NCI-H1930 (cell line): ENCODE measurements at places on chromosomes 6 and 20.
A peak's percentile ranks its signal among the peaks of the same experiment; 100 is the strongest.

- peak; percentile 74 for DNase-seq
These were observed 1.7 kb downstream of the THBD start for GRCh38 chr20:23047738-23048214.

- peak; percentile 47 for DNase-seq
These were observed 2.6 kb upstream of the ZBP1 start for GRCh38 chr20:57622579-57623381.

- no peak for DNase-seq
These were observed 70.9 kb downstream of the BMP7 start for GRCh38 chr20:57195469-57196100.

DNA sequence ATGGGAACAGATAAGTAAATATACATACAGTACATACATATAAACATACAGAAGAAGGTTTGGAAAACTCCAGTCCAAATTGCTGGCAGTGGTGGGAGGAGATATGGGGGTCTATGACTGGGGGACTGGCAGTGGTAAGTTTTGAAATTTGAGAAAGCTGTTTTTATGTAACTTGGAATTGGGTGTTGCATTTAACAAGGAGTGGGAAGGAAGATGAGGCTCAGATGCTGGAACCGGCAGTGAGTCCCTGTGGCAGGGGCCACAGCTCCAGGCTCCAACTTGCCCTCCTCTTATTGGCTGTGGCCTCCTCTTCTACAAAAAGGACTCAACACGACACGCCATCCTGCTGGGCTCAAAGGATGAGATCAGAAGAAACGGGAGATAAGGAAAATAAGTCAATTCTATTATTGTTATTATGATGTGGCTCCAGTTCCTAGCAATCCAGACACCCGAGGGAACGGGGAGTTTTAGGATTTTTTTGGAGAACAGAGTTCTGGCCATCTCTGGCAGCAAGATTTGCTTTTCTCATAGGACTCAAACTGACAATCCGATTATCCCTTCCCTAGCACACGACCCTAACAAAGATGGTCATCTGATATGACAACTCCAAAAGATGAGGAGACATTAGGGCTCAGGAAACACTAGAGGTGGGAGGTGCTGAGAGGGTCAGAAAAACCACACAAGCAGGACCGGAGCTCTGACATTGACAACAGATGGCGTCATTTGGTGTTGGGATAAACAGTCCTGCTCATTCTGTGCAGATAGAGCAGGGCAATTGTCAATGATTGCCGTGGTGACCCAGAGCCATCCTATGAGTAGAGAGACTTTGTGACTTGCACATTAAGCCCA, 6.0 kb upstream of the TGM2 start:
- DNase-seq: no peak

GRCh38 chr6:47766445-47766844, 15.4 kb upstream of the OPN5 start:
- no peak for DNase-seq

DNA sequence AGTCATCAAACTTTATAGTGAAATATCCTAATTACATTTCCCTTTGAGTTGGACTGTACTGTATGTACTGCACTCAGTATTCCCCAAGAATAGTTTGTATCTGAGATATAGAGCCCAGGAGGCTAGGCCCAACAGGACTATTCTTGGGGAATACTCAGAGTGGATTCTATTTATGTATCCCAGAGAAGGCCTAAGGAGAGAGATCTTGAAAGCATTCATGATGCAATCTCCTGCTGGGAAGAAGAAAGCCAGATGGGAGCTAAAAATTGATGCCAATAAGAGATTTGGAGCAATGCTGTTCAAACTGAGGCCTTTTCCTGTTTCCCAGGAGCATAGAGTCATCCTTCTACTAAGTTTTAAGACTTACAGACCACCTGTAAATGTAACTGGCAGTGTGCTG, 452.1 kb upstream of the PLCB4 start:
- DNase-seq: no peak

- no peak for DNase-seq
These were observed 12.9 kb upstream of the NQO2 start for GRCh38 chr6:2986722-2987221.

DNA sequence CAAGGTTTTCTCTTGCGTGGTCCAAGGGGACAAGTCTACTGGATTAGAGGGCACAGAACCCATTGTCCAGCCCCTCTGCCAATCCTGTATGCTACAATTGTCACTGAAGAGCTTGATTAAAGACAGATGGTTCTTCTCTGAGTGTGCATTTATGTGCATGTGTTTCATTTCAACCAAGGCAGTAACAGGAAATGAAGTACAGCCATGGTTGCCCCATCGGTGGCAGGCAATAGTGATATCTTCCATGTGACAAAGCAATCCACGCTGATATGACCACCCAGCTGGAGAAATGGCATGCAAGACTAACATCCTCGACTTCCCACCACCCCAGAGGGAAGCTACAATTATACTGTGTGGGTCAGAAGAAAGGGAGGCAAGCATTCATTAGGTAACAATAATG, 85.5 kb downstream of the UNC5CL start:
- DNase-seq: no peak

DNA sequence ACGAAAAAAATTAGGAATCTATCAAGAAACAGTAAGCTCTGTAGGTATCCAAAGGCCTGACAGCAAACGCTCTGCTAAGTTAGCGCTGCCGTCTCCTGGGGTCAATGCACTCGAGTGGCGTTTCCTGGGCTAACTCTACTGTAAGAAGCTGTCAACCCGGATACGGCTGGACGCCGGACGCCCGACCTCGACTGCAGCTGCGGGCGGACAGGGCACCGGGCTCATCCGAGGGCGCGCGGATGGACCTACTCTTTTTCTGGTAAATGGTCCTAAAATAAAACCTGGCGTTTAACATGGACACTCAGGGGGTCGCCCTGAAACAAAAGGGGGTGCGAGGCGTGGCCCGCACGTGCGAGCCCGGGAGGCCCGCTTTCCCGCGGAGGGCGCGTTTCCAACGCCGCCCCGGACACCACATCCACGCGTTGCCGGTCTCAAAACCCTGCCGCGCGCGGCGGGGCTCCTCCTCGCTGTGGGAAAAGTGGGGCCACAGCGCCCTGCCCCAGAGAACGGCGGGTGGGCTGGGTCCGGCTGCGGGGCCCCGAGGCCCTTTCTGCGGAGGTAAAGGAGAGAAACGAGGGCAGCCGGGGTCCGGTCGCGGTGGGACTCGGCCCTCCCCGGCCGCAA, 537 bp downstream of the TCP1 start:
- no peak for DNase-seq

DNA sequence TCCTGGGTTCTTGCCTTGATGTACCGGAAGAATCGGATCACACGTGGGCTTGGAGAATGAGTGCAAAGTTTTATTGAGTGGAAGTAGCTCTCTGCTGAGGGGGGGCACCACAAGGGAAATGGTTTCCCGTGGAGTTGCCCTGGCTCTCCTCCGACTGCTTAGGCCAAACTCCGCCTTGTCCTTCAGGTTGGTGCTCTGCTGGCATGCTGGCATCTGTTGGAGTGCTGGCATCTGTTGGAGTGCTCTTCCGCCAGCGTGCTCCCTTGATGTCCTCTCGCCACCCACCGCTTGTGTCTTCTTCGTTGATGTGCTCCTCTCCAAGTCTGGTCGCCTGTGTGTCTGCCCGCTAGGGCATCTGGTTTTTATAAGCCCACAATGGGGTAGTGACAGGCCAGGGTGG, 317.1 kb upstream of the HSF2 start:
- no peak for DNase-seq

DNA sequence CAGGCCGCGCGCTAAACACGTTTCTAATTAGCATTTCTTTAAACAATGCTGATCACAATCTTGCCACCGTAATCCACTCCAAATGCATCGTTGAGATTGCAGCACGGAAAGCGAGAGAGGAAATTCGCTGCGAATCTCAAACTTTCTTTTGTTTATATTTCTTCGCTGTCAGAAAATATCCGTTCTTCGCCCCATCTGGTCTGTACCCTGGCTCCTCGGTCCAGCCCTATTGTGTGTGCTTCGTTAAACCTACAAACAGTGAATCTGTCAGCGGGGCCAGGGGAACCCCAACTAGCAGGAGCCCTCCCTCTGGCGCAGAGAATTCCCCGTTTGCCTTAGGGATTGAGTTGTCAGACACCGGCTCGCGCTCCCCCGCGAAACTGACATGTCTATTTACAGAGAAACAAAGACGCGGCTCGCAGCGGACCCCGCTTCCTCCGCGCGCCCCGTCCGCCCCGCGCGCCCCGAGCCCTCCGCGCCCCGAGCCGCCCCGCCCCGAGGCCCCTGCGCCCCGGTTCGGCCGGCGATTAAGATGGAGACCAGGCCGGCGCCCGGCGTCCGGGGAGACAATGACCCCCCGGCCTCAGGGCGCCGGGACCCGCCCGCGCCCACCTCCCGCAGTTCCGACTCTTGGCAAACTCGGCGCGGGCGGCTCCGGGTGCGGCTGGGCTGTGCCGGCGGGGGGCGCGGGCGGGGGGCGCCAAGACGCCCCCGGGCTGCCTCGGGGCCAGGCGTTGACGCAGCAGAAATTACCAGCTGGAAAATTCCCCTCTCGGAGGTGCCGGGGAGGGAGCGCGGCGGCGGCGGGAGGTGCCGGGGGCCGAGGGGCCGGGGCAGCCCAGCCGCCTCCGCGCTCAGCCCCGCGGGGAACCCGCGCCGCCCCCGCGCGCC, 874 bp downstream of the ZBTB46 start:
- no peak for DNase-seq

GRCh38 chr20:49887251-49888211, 27.8 kb downstream of the SPATA2 start:
- no peak for DNase-seq

DNA sequence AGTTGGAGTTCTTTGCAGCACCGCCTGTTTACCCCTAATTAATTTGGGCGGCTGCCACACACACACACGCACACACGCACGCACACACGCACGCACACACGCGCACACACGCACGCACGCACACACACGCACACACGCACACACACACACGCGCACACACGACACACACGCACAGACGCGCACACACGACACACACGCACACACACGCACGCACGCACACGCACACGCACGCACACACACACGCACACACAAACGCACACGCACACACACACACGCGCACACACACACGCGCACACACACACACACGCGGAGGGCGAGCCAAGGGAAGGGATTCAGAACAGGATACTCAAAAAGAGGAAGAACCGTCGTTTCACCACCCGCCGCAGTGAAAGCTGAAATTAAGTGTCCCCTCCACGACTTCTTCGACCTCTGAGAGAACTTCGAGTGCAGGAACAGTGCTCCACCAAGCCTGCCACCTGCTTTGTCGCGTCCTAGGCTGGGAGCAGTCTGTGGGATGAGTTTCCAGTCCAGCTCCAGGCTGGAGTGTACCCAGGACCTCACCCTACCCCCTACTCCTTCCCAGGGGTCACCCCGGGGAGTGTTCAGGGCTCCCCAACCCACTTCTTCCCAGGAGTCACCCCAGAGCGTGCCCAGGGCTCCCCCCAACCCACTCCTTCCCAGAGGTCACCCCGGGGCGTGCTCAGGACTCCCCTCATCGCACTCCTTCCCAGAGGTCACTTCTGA, 1.1 kb downstream of the RNASET2 start:
- DNase-seq: no peak

- no peak for DNase-seq
These were observed 76.1 kb upstream of the HSF2 start for GRCh38 chr6:122323361-122323760.

- no peak for DNase-seq
These were observed 173.4 kb downstream of the BMP2 start for GRCh38 chr20:6940876-6941275.

DNA sequence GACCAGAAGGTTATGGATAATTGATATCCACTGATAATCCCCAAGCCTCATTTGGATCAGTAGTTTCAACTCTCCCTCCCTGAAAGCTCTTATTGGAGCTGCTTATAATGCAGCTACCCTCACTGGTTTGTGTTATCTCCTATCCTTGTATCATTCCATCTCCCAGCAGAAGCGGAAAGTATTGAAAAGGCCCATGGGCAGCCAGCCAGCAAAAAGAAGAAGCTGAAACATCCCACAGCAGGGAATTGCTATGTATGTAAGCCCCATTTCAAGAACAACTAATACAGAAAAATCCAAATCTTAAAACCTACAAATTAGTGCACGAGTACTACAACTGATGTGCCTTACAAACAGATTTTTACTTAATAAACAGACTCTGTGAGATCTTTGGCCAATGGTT, 269.0 kb upstream of the ECI2 start:
- DNase-seq: no peak

DNA sequence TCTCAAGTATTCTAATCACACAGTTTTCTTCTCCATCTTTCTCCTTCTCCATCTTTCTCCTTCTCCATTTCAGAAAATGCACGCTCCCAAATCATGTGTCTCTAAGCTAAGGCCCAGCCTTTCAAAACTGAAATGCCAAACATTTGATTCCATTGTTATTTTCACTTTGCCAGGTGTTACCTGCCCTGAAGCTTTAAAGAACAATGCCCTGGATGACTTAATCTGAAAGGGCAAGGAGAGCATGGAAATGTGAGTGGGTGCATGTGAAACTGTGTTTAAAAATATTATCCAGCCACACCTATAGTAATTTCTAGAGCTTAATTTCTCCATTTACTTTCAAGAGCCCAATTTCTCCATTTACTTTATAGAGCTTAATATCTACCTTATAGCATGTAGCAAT, 42.4 kb upstream of the GCLC start:
- DNase-seq: no peak

DNA sequence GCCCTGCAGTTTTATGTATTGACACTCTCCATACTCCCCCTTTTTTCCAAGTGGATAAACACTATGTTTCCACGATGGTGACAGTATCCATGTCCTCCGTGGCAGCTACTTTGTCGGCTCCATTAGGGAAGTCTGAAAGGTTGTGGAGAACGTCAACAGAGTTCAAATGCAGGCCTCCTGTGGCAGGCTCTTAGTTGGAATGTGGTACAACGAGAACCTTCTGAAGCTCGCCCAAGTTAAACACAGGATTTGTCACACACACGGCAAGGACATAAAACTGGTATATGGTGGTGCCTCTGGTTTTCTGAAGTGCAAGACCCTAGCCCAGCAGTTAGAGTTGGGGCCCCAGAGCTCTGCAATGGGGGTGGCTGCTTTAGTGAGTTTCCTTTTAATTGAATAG, 187.0 kb upstream of the TAB2 start:
- DNase-seq: no peak

DNA sequence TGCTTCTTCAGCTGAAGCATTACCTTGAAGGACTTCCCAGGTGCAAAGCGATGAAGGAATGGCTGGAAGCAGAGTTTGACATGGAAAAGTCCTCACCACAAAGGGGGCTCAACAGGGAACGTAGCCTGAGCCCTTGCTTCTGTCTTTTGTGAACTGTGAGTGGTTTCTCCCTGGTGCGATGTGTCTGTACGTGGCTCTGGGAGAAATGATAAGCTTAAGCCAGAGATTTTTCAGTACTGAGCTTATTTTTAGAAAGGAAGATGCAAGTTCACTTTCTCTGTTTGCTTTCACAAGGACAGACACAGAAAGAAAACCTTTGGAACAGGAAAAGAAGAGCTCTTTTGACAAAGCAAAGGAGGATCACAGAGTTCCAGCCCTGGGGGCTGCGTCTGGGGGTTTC, 79.4 kb downstream of the DACT2 start:
- DNase-seq: no peak

GRCh38 chr20:33434434-33434833, 9.1 kb downstream of the SNTA1 start:
- DNase-seq: no peak
